Stimulated activated CD8-positive, alpha-beta memory T cell treated with anti-CD3 and anti-CD28 coated beads, Interleukin-4, amount 100 ng/mL, for 24 hours (primary cell): ENCODE measurements at places on chromosomes 16 and 17.

GRCh38 chr17:970364-970763 lies 9.2 kb downstream of the NXN start:
- DNase-seq = no peak

DNA sequence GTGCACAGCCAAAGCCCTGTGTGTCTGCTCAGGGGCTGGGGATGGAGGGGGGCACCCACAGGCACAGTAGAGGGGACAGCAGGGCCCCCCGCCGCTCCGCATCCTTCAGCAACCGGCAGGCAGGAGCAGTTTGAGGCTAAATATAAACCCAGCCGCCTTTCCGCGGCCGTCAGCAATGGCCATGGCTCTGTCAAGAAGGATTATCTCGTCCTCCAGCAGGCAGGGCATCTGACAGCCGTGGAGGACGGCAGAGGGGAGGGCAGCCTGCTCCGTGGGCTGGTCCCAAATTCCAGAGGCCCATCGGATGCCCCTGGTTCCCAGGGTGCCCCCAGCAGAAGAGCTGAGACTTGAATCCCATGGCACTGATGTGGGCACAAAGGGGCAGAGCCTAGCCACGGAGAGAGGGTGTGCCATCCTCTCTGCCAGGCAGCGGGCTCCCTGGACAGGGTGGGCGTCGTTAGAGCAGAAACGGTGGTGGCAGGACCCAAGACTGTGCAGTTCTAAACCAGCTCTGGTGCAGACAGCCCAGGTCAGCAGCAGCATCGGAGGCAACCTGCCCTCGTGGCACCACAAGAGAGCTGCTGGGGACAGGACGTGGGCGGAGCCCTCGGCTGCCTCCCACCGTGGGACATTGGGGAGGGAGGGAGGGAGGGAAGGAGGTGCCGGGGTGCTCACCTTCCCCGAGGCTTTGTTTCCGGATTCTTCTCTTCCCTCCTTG lies 198.8 kb upstream of the CIBAR2 start:
- no peak for DNase-seq

DNA sequence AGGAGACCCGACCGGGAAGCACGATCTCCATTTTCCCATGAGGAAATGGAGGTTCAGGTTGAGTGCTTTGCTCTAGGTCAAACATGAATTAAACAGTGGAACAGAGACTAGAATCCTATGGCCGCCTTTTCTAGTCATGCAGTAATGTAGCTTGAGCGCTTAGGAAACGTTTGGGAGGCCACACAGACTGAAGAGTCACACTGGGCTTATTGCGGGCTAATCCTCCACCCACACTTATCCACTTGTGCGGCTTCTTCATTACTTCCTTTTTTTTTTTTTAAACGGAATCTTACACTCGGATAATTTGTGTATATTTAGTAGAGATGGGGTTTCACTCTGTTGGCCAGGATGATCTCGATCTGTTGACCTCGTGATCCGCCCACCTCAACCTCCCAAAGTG lies 26.0 kb downstream of the CACNG3 start:
- no peak for DNase-seq

- DNase-seq = peak; percentile 39
Measured at GRCh38 chr16:82229800-82230619, 60.0 kb upstream of the MPHOSPH6 start.

- no peak for DNase-seq
Measured at GRCh38 chr17:35801583-35802224, 6.3 kb upstream of the MMP28 start.

GRCh38 chr16:68744744-68745280 lies 7.7 kb downstream of the CDH1 start:
- DNase-seq = no peak

DNA sequence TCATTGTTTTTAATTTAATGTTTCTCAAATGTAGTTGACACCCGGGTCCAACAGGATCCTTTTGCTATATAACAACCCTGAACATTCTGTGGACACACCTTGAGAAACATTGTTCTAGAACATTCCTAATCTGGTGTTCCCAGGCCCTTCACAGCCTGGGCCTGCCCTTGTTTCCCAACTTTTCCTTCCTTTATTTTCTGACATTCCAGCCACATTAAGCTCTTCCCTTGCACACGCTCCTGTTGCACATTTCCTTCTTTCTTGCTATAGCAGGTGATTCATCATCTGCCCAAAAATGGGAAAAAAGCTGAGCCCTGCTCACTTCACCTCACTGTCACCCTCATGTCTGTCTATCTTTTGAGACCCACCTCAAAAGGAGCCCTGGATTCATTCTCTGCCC lies 67.9 kb upstream of the MARCHF10 start:
- DNase-seq = no peak

GRCh38 chr16:88524973-88525662 lies 45.1 kb upstream of the ZC3H18 start:
- DNase-seq = no peak

DNA sequence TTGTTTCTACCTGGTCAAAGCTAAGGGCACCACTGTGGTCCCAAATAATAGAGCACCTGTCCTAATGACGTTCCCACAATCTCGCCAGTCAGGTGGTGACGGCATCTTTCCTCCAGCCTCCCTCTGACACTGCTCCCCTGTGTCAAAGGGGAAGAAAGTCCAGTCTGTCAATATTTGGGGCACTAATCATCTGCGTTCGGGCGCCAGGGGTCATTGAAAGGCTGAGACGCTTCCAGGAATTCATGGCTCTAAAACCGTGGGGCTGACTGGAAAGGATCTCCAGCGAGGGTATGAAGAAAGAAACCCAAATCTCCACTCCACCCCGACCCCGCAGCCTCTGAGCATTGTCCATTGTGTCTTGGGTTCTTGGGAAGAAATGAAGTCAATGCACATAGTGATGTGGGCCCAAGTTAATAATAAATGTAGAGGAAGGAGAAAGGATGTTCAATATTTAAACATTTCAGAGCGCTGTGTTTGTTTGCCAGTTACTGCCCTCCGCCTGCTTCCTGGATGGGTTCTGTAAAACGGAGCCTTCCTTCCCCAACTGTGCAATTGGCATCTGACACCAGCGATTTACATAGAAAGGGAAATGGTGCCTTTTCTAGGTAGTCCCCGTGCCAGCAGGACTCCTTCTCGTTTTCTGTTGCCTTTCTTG lies 103.2 kb downstream of the SOCS1 start:
- DNase-seq = no peak

GRCh38 chr17:6019959-6020358 lies 50.2 kb upstream of the WSCD1 start:
- DNase-seq = no peak

- peak; percentile 12 for DNase-seq
Measured at GRCh38 chr16:12646490-12647274, 157.0 kb downstream of the CPPED1 start.

DNA sequence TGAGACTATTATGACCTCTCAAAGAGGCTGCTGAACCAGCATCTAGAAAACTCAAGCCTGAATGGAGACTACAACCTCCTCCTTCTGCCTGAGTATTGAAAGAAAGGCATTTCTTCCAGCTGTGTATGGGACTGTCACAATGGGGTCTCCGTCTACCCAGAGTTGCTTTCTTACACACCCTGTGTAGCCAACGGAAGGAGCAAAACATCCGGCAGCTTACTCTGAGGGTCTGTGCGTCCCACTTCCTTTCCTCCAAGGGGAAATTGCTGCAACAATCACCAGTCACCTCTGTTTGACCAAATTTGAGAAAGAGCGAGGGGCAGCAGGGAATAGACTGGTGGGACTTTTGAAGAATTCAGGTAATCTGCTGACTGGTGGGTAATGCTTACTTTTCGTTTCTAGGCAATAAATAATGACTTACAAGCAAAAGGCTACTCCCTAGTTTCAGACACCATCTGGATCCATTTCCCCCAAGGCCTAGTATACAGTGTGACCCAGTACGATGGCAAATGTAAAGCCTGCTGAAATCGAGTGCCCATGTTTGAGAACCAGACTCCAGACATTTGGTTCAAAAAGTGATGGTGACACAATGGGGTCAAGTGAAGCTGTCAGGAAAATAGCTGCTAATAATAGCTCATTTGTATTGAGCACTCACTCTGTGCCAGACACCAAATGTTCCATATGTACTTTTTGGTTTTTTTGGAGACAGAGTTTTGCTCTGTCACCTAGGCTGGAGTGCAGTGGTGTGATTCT lies 81.7 kb downstream of the YPEL2 start:
- no peak for DNase-seq

- no peak for DNase-seq
Measured at GRCh38 chr16:22302776-22303363, 5.7 kb downstream of the POLR3E start.

DNA sequence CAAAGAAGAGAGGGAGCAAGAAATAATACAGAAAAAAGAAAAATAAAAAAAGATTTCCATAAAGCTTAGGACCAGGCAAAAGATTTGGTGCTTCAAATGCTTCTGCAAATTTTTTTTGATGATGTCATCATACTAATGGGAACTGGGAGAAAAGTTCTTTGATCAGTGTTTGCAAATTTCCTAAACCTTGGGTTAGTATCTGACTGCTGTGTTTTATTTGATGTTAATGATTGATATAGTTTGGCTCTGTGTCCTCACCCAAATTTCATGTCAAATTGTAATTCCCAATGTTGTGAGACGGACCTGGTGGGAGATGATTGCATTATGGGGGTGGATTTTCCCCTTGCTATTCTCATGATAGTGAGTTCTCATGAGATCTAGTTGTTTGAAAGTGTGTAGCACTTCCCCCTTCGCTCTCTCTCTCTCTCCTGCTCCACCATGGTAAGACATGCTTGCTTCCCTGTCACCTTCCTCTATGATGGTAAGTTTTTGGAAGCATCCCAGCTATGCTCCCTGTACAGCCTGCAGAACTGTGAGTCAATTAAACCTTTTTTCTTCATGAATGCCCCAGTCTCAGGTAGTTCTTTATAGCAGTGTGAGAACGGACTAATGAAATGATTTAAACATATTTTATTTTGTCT lies 72.6 kb downstream of the TMEM100 start:
- DNase-seq = no peak

DNA sequence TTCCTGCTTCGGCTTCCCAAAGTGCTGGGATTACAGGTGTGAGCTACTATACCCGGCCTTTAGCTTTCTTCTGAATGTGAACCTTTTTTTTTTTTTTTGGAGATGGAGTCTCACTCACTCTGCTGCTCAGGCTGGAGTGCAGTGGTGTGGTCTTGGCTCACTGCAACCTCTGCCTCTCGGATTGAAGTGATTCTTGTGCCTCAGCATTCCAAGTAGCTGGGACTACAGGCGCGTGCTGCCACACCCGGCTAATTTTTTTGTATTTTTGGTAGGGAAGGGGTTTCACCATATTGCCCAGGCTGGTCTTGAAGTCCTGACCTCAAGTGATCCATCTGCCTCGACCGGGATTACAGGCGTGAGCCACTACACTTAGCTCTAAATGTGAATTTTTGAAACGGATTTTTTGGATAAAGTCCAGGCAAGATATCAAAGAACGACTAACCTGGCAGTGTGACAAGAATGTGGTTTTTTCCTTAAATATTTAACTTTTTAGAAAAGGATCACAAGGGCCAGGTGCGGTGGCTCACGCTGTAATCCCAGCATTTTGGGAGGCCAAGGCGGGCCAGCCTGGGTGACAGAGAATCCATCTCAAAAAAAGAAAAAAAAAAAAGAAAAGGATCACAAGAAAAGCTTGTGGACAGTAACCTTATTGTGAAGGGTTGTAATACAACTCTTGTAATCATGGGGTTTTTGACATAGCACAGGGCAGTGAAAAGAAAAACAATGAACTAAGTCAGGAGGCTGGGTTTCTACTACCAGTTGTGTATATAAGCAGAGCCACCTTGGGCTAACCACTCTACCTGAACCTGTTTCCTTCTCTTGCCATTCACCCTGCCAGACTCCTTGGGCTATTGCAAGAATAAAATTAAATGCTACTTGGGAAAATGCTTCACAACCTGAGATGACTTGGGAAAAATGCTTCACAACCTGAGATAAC lies 6.2 kb downstream of the BRCA1 start:
- DNase-seq = no peak

DNA sequence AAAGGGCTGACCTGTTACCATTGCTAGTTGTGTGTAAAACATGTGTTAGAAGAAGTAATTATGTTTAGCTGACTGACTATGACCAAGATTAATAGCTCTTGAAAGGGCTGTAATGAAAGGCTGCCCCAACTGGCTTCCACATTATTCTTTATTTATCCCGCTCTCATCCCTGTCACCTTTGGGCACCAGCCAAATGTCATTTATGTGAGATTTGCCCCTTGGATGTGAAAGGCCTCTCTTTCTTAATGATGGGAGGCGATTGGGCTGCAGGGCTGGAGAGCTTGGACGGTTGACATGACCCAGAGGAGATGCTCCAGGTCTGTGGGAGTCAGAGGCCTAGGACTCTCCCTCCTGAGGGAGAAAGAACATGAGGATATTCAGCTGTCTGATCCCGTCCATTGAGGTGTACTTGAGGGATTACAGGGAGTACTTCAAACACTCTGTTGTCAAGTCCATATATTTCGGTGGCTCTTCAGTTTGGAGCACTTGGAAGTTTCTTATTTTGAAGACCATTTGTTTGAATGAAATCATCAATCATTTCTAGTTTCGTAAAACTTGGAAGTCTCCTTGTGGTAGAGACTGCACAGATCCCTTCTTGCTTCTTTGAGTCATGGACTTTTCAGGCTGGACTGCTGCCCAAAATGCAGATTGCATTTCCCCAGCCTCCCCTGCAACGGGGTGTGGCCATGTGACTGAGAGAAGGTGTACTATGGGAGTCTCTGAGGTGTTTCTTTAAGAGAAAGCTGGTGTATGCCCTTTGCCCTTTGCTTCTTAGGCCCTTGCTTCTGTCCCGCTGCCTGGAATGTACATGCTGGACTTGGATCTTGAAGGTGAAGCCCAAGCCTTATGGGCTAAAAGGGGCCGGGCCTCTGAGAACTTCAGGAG lies 51.3 kb downstream of the FTO start:
- DNase-seq = no peak

DNA sequence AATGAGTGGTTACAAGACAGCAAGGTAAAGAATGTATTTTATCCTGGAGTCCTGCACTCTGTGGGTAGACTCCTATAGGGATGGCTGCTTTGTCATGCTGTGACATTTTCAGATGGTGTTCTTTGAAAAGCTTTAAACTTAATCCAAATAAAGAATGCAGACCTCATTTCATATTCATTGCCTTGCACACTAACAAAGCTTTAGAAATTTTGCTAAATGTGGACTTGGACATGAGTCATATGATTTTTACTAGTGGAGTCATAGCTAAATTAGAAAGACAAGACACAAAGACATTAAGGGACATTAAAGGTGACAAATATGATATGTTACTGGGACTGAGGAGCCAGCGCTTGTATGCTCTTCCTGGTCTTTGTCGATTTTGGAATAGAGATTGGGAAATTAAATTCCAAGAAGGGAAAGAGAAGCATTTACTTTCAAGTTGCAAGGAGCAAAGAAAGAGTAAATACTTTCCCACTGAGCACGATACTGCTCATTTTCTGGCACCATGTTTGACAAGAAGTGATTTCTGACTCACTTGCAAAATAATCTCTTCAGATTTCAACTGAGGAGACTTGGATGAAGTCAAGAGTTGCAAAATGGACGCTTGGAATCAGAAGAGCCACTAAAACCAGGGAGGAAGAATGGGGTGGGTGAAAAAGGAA lies 152.9 kb upstream of the MYOCD start:
- no peak for DNase-seq

GRCh38 chr17:31660684-31661083 lies 198.4 kb downstream of the COPRS start:
- DNase-seq = no peak

GRCh38 chr16:64870859-64871258 lies 251.0 kb downstream of the CDH11 start:
- no peak for DNase-seq
